ENCODE measurements at places on chromosomes 5 and 9.

DNA sequence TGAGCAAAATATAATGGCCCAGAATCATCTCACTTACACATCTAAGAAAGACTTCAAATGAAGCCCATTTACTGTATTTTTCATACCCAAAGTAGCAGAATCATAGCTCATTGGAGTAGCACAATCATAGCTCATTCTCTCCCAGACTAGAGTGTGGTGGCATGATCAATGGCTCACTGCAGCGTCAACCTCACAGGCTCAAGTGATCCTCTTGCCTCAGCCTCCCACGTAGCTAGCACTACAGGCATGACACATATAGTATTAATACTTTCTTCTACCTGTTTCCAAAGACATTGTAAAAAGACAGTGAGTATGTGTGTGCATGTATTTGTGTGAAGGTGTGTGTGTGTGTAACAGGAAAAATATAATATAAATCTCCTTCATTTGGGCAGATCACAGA, 1247.9 kb upstream of the ACO1 start:
- no peak for DNase-seq

DNA sequence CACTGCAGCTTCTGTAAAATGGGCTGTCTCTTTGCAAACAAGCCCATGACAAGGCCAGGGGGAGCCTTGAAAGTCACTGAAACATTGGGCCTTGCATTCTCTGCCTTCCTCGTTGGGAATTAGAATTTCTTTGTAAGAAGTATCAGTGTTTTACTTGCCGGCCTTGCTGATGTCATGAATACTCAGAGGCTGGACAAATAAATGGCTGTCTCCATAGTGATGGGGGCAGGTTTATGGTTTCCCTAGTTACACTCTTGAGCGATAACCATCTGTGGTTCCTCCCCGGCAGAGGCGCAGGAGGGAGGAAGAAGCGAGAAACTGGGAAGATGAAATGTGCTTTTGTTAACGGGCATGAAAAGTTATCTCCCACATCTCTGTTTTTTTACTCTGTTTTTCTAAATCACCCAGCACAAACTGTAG, 272.7 kb upstream of the PANK3 start:
- DNase-seq = no peak

- peak; percentile 88 for DNase-seq
These were observed at the start of gene N4BP3 for GRCh38 chr5:178113141-178113787. Gene N4BP3, plus strand, starts transcription at chr5:178113532. Its CDS starts 6,052 bp downstream, at chr5:178119584.

DNA sequence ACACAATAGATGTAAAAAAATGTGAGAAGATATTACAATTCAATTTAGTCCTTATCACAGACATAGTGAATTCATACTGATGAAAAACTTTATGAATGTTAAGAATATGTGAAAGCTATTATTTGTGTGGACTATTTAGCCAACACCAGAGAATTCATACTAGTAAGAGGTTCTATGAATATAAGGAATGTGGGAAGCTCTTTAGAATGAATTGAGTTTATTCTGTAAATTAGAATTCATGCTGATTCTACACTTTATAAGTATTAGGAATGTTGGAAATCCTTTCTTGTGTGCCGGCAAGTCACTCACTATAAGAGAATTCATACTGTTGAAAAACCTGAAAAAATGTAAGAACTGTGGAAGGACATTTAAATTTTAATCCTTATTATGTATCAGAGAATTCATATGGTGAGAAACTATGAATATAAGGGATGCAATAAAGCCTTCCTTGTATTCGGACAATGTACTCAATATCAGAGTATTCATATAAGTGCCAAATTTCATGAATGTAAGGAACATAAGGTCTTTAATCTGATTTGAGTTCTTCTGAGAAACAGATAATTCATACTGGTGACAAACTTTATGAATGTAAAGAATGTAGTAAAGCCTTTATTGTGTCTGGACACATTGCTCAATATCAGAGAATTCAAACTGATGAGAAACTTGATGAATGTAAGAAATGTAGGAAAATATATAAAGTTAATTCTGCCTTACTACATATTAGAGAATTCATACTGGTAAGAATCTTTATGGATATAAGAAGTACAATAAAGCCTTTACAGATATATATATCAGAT, 21.6 kb upstream of the PCDHA1 start:
- no peak for DNase-seq

DNA sequence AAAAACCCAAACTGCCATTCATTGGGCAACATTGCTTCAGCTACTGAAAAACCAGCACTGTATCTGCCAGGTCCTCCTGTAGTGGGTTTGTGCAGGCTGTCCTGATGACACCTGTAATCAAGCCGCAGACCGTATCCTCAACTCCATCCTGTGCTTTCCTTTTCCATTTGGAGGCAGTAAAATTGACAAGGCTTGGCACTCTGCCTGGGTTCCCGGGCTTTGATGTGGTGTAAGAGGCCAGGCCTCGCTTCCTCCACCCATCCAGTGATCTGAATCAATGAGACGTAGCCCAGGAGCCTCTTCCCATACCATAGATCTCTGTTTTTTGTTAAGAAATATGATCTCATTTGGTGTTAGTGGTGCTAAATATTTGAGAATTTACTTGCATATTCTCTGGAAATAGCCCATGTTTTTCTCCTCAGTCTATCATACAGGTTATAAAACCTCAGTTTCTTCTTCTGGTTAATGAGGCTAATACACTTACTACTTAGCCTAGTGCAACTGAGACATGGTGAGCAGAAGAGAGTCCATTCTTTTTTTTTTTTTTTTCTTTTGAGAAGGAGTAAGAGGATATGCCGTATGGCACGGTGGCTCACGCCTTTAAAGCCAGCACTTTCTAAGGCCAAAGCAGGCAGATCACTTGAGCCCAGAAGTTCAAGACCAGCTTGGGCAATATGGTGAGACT, 34.8 kb downstream of the LSM11 start:
- DNase-seq = no peak

GRCh38 chr5:52774005-52774410, 13.7 kb upstream of the ITGA1 start:
- no peak for DNase-seq

- no peak for DNase-seq
These were observed 19.1 kb downstream of the UGT3A2 start for GRCh38 chr5:36047384-36048160.

Measured in RPMI8226 (cell line).